ENCODE measurements at places on chromosomes 12 and 14.
A peak's percentile ranks its signal among the peaks of the same experiment; 100 is the strongest.

DNA sequence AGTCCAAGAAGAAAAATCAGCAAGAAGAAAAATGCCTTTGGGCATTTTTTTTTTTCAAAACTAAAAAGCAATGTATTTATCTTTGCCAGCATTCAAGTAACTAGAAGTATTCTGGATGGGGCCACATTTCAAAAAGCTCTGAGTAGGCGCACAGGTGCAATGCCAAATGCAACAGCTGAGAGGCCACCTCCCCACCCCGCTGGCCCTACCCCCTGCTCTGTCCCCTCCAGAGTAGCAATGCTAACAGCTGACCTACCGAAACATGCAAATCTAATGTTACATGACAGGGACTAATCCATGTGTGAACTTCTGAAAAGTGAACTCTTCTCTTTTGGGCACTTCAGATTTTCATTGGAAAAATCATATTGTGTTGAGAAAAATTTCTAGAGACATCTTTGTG lies 153.7 kb upstream of the SLC38A2 start:
- DNase-seq: no peak

DNA sequence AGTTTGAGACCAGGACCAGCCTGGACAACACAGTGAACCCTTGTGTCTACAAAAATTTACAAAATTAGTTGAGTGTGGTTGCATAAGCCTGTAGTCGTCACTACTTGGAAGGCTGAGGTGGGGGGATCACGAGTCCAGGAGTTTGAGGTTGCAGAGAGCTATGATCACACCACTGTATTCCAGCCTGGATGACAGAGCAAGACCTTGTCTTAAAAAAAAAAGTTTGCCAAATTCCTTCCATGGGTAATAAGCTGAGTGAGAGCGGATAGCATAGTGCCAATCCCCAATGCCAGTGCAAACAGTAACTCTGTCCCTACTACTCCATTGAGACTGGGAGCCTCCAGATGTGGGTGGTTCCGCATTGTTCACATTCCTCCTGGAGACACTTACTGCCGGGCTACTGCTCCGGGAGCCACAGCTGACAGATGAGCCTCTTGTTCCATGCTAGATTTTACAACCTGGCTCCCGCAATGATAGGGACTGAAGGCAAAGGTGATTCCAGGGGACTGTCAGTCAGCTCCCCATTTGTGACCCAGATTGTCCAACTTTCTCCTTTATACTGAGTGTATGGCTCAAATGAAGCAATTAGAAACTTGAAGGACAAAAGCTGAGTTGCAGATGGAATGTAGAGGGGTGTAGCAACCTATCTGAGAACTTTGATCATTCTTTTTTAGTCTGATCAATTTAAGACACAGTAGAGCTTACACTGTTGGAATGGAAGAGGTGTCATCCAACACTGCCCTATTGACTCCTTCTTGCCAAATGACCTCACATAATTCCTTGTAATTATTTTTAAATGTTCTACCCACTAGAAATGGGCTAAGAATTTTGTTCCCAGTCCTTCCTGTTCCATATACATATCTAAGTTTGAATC lies 13.4 kb upstream of the FRMD6 start:
- DNase-seq: no peak

GRCh38 chr12:31557707-31558106 lies 33.2 kb downstream of the DENND5B start:
- DNase-seq: no peak

DNA sequence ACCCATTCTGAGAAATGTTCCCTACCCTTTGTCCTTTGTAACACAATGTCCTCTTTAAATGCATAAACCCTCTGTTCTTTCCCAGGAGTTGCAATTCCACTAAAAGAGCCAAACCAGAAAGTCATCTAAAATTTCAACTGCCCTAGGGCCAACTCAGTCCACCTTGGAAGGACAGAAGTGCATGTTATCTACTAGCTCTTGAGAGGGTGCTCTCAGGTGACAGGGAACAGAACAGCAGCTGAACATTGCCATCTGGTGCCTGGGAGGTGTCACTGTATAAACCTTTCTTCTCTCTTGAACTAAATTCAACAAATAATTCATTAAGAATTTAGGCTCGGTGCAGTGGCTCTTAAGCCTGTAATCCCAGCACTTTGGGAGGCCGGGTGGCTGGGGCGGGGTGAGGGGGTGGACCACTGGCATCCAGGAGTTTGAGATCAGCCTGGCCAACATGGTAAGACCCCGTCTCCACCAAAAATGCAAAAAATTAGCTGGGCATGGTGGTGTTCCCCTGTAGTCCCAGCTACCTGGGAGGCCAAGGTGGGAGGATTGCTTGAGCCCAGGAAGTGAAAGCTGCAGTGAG lies 10.3 kb upstream of the FERMT2 start:
- peak; percentile 47 for DNase-seq

DNA sequence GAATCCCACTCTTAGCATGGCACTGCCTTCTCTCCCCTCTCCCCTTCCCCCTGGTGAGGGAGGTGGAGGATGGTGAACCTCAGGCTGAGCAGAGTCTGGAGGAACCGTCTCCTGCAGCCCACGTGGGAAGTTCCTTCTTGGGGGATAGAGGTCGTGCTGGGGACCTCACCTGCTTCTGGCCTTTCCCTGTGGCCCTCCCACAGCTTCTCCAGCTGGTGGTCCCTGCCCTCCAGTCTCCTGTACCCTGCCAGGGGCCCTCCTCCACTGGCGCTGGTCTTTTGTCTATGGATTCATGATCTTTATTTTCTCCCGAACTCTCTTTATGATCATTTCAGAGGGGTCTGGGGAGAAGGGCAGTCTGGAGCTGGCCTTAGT lies 9.0 kb upstream of the MTA1 start:
- no peak for DNase-seq

GRCh38 chr12:123148655-123149054 lies 2.2 kb downstream of the PITPNM2 start:
- DNase-seq: no peak

- DNase-seq: peak; percentile 36
These were observed 132.7 kb upstream of the DYRK2 start for GRCh38 chr12:67515679-67516340.

- DNase-seq: no peak
These were observed 65.5 kb downstream of the FBXO34 start for GRCh38 chr14:55336691-55337090.

DNA sequence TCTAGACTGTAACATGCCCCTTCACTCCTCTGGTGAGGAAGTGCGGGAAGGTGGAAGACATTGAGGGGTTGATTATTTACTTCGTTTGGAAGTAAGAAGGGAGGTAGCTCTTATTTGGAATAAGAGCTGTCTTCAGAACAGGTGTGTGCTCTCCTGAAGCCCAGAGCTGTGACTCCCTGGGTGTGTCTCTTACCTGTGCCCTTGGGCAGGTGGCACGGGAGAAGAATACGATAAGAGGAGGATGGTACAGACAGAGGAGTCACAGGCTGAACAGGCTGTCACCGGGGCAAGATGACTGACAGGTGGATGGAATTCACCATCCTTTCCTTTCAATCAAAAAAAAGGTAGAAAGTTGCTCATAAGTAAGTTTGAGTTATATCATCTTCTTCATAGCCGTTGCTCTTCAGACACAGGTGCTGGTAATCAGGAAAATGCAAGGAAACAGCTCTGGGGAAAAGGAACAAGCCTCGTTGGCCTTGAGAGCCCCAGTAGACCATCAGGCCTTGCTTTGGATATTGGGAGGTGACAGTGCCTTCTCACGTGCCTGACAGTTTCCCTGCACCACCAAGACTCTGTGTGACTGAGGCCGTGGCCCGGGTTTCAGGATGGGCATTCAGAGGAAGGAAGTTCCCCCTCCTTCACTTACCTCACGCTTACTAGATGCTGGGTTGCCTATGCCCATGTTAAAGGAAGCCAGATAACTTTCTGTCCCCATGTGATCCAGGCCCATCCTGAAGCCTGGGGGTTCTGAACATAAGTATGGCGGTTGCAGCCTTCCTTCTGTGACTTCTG lies 120.4 kb downstream of the ETV6 start:
- no peak for DNase-seq

DNA sequence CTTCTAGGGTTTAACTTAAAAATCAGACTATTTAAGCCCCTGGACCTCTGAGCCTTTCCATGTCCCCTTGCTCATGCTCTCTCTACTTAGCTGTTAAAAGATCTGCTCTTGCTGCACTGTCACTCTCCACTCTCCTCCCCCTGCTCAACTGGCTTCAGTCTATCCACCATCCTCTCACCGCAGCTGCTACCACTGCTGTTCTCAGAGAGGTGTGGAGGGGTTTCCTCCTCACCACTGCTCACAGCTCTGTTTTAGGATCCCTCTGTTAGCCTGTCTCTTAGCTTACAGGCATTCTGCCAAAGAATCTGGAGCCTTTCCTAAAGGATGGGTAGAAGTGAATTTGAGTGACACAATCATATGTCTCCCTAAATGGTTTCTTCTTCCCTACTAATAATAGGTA lies 43.7 kb upstream of the ATP2B1 start:
- DNase-seq: peak; percentile 49

- DNase-seq: peak; percentile 82
These were observed 50.5 kb upstream of the PNMA1 start for GRCh38 chr14:73764406-73765280.

- DNase-seq: no peak
These were observed 19.5 kb downstream of the DICER1 start for GRCh38 chr14:95137804-95138167.

GRCh38 chr12:49697808-49698207 lies 9.4 kb downstream of the FMNL3 start:
- peak; percentile 34 for DNase-seq

Data from B cell (primary cell).